Stimulated activated CD8-positive, alpha-beta memory T cell treated with anti-CD3 and anti-CD28 coated beads, Interleukin-12 subunit alpha, Interleukin-12 subunit beta, amount 100 ng/mL, for 4 hours (primary cell): ENCODE measurements at places on chromosomes 2 and 18.

- DNase-seq: no peak
Measured at GRCh38 chr2:58350484-58350883, 109.4 kb upstream of the FANCL start.

DNA sequence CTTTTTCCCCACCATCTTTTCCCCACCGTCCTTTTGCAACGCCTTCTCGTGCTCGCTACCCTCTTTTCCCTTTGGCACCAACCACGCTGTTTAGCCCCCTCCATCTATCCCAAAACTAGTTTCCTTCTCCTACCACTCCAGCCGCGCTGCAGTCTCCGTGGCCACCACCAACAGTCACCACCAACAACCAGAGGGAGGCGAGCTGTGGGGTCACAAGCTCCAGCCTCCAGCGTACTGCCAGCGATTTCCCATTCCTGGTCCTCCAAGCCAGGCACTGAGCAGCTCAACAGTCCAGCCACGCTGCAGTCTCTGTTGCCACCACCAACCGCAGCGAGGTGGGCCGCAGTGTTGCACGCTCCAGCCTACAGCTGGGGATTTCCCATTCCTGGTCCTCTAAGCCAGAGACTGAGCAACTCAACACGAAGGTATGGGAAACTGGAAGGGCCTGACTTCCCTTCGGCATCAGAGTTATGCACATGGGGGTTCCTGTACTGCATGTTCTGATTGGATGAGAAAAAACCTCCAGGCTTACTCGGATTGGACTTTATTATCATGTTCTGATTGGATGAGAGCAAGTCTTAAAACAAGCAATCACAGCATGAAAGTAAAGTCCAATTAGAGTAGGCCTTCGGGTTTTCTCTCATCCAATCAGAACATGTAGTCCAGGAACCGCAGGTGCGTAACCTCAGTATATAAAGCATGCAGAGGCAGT lies 42.3 kb upstream of the IMP4 start:
- DNase-seq: no peak

- no peak for DNase-seq
Measured at GRCh38 chr2:62313449-62314227, 117.7 kb downstream of the B3GNT2 start.

DNA sequence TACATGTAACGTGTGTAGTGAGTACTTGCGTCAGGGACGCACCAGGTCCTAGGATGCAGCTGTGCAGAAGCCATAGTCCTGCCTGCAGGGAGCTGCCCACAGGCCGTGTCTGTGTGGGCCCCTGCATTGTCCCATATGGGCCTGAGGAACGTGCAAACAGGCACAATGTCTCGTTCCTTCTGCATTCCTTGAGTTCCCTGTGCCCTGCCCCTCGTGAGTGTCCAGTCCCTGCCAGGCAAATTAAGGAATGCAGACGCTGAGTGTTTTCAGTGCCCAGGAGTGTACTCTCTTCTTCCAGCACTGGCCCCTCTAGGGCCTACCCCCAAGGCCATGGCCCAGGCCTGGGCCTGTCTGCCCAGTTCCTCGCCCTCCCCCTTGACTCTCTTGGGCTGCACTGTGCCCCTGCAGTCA lies 61.8 kb downstream of the FAM168B start:
- DNase-seq: no peak

- no peak for DNase-seq
Measured at GRCh38 chr2:73004466-73004865, 67.0 kb downstream of the SFXN5 start.

DNA sequence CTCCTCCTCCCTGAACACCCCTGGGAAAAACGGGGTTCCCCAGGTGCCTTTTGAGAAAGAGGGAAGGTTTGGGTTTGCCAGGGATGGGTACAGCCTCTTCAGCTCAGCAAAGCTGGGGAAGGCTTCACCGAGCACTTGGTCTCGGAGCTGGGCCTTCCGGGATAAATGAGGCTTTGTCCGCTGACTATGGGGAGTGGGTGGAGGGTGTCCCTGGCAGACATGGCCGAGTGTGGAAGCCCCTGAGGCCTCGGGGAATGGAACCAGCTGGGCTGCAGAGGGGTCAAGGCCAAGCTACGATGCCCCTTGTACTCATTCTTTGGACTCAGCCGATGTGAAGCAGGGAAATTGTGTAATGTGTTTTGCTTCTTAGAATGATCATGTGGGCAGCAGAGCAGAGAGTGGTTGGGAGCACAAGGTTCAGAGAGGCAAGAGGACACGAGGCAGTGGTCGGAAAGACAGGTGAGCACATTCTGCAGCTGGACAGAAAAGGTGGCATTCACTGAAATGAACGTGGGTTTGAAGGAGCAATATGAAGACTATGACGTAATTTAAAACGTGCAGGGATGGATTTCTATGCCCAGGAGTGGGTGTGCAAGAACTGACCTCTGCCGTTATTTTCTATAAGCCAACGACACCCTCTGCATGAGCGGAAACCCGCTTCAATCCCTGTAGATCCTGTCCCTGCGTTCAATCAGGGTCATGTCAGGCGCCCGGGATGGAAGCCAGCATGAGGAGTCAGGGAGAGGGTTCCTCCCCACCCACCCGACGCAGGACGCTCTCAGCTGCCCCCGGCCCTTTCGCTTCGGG lies 142.6 kb downstream of the PXDN start:
- DNase-seq: no peak
